CD8-positive, alpha-beta T cell (primary cell): ENCODE measurements at places on chromosomes 11 and 22.
A peak's percentile ranks its signal among the peaks of the same experiment; 100 is the strongest.

DNA sequence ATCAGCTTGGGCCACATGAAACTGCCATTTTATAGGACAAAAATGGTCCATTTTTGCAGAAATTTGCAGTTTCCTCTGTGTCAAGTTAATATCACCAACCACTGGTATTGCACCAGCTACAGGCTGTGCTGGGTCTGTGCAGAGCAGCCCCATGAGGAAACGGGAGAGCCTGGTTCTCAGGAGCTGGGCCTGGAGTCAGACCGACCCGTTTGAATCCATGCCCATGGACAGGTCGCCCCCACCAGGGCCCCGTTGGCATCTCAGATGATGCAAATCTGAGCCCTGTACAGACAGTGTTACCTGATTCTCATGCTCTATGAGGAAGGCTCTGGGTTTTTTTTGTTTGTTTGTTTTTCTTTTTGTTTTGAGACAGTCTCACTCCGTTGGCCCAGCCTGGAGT is 9.8 kb upstream of the SEC14L6 start:
- no peak for DNase-seq

DNA sequence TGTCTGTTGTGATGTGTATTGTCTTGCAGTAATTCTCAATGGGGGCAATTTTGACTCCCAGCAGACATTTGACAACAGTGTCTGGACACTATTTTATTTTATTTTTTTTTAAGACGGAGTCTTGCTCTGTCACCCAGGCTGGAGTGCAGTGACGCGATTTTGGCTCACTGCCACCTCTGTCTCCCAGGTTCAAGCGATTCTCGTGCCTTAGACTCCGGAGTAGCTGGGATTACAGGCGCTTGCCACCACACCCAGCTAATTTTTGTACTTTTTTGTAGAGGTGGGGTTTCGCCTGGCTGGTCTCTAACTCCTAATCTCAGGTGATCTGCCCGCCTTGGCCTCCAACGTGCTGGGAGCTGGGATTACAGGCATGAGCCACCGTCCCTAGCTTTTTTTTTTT is 1.4 kb downstream of the RPS6KB2 start:
- DNase-seq = no peak

DNA sequence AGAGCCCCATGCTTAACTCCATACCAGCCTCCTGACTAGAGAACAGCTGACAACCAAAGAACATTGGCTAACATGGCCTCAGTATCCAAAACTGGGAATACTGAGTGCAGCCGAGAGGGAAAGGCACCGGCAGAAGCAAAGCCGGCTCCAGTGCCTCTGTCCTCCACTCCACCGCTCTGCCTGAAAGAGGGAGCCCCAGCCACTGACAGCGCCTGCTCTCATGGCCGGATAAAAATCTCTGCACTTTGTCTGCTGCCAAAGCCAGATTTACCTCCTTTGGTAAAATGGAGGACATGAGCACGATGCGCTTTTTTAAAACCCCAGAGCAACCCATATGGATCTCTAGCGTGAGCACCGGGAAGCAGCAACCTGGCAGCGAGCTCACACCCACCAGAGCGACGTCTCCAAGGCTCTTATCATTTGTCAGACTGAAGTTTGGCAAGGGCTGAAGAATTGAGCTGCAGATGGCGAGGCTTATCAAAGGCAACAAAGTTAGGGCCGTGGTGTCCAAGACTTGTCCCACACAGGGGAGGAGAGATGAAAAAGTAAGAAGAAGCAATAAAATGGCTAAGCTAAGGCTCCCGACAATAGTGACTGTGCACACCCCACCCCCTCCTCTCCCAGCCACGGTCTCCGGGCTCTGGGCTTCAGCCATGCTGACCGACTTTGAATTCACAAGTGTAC is 71.4 kb downstream of the EFCAB6 start:
- DNase-seq = no peak

DNA sequence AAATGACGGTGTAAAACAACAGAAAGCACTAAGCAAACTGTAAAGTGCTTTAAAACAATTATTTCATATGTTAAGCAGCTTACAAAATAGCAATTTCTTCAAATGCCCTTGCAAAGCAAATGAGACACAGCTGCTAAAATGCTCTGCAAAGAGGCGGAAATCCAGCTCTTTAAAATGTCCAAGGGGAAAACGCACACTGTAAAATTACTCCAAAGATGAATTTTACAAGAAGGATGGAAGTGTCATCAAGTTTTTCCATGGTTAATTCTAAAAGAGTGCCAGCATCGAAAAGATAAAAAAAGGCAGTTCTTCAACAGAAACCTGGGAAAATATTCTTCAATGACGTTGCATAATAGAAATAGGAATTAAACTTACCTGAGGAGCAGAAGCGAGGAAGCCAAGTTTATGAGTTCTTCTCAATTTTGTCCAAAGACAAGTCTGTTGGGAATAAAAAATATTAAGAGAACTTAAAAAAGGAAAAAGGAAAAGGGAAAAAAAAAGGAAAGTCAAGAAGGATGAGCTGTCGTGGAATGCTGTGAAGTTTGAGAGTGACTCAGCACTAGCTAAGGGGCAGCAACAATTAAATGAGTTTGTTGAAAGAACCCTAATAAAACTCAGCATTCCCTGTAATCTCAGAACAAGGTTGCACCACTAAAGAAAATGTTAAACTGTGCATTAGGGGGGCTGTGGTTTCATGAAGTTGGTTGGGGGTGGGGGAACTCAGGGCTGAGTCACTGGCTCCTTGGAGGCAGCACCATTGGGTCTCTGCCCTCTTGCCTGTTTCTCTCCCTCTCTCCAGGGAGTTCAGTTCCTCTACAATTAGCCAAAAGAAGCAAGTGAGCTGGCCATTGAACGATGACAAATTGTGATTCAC is 64.2 kb upstream of the BLID start:
- no peak for DNase-seq

DNA sequence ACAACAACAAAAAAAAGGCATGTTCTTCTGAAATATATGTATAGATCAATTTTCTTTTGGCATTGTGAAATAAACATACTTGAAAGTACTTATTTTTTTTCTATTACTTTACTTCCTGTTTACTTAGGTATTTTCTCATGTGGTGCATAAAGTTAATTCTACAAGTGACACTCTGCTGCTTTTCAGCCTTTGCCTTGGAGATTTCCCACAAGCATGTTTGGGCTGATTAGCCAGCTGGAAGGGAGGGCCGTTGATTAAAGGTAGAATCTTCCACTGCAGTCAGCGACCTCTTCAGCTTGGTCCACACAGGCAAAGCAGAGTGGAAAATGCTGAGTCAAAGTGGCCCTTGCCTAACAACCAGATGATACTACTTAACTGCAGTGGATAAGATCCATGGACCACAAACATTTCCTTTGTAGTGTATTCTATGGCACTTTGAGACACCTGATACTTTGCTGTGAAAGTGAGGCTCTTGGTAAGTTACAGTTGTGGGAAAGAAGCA is 176.0 kb downstream of the ARHGAP42 start:
- DNase-seq = no peak

GRCh38 chr11:10693509-10694081 is at the start of gene IRAG1:
Gene IRAG1 (minus strand): TSS chr11:10693755. CDS start chr11:10693602, 153 bp downstream.
- DNase-seq = no peak

DNA sequence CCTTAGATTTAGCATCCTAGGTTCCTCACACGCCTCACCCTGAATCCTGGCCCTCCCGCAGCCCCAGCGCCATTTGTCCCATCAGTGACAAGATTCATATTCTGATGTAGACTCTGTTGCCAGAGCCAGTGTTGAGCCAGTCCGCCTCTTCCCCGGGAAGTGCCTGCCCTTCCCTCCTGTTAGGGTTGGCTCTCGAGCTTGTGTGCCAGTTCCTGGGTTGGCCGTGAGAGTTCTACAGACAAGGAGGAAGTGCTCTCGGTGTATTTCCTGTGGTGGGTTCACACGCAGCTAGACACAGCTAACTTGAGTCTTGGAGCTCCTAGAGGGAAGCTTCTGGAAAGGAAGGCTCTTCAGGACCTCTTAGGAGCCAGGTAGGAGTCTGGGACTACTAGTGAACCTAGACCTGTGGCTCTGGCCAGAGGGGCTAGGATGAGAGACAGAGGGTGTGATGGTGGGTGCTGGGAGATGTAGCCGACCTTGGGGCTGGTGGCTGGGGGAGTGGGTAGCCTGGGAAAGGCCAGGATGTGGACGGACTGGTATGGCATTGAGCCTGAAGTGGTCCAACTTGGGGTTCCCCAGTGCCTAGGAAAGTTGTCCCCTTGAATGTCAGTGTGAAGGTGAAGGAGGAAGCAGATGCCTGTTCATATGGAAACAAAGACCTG is at the start of gene IL18BP:
Gene IL18BP, plus strand, starts transcription at position 261 of the 662 bp plus-strand sequence. CDS start 1,076 bp downstream, outside the sequence.
- peak; percentile 35 for DNase-seq

GRCh38 chr11:78542007-78542406 is 32.7 kb downstream of the NARS2 start:
- DNase-seq = no peak

DNA sequence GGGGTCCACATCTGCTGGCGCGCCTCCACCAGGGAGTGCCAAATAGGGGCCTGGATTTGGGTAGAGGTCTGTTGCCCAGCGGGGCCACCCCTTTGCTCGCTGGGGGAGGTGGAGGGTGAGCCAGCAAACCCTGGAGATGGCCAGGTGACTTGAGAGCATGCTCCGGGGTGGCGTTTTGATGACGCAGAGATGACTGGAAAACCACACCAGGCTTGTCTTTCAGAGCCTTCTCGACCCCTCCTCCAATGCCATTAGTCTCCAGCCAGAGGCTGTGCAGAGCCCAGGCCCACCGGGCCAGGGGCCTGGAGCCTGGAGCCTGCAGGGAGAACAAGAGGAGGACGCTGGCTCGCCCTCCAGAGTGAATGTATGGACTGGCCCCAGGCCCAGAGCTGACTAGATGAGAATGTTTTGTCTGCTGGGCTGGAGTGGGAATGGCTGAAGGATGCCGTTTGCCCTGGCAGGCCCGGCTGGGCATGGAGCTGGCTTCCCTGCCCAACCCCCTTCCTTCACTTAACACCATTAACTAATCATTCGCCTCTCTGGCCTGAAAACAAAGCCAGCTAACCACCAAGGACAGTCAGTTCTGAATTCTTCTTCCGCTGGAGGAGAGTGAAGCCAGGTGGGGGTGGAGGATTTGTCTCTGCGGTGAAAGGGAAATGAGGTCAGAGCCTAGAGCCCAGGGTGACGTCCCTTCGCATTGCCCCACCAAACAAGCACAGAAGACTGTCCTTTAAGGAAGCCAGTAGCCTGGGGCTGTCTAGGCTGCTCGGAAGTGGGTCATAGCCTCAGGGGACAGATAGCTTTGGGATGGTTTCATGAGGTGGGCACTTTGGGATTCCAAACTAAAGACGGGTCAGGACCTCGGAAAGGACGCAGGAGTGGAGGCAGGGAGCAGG is 1.6 kb upstream of the MCAM start:
- DNase-seq = no peak

GRCh38 chr11:35814081-35814695 is 129.7 kb upstream of the LDLRAD3 start:
- no peak for DNase-seq

- no peak for DNase-seq
Observed at GRCh38 chr11:9276571-9276970, 11.4 kb upstream of the DENND5A start.

DNA sequence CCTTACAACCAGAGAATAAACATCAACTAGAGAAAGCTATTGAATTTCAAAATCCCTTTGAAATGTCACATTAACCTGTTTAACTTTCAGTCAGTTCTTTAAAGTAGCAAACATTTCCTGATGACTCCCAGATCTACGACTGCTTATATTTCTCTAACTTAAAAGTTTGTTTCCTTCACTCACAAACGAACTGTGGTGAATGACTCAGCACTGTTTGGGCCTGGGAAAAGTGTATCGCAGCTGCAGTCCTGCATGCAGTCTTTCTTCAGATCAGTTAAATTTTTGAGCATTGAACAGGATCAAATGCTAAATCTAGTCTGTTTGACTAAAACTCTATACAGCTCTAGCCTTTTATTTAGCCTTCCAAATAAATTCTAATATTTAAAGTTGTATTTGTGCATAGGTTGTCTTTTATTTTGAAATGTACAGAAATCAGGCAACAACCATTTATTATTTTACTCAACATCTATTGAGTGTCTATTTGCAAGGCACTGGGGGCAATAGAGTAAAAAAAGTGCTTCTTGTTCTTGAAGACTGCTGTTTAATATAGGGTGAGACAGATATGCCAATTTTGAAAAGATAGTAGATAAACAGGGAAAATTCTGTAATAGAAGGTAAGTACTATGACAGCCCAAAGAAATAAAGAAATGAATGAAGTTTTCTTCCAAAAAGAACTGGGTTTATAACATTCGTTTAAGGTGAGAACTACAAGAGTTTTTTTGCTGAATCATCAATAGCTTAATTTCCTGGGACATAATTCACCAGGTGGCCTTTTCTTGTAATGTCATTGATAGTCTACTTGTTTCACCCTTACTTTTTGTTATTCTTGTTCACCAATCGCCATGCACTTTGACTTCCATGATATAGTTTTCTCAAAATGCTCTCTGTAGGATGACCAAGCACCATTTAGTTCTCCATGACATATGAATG is 235.4 kb downstream of the METTL15 start:
- DNase-seq = no peak

DNA sequence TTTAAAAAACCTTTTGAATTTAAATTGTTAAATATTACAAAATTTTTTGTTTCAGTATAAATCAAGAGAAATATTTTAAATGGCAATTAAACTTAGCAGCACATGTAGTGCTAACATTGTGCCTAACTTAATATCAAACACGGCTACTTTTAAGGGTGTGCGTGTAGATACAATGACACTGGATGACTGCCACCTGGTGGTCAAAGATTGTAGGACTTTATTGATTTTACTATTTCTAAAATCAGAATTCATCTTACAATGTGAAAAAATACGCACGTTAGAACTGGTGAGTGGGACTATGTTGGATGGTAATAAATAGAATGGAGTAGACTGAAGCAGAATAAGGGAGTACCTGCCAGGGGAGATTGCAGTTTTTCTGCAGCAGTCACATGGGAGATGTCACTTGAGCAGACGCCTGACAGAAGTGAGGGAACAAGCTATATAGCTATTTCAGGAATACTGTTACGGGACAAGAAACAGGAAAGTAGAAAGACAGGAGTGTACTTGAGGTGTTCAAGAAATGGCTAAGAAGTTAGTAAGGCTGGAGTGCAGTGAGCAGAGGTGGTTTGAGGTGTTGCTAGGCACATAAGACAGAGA is 52.9 kb downstream of the UVRAG start:
- DNase-seq = peak; percentile 74

- no peak for DNase-seq
Observed at GRCh38 chr22:31637447-31637890, 24.5 kb downstream of the PISD start.

- DNase-seq = no peak
Observed at GRCh38 chr22:47166033-47166404, 403.6 kb downstream of the TBC1D22A start.

DNA sequence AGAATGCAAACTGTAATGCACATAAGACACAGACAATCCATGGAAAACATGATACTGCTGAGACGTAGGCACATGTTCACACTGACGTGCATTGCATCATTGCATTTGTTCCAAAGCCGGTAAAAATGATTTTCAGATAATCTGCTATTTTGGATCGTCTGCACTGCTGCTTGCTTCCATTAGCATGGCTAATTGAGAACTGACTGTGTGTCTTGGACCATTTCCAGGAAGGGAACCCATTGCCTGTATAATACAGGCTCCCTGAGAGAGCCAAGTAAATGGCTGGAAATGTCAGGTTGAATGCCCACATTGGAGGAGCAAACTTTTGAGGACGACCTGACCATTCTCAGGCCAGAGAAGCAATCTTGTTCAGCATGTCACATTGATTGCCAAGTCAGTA is 304.8 kb downstream of the ST3GAL4 start:
- DNase-seq = no peak

- no peak for DNase-seq
Observed at GRCh38 chr11:104581246-104581980, 316.8 kb downstream of the CASP12 start.

- DNase-seq = no peak
Observed at GRCh38 chr11:61280883-61281580, 14.1 kb downstream of the VWCE start.

- no peak for DNase-seq
Observed at GRCh38 chr22:49369726-49370626, 457.7 kb downstream of the BRD1 start.
